ENCODE measurements at places on chromosomes 7 and 10.

- no peak for DNase-seq
Measured at GRCh38 chr10:49559476-49559875, 20.6 kb upstream of the ERCC6 start.

- peak; percentile 81 for DNase-seq
Measured at GRCh38 chr10:104445359-104445758, 91.7 kb downstream of the CFAP58 start.

- no peak for DNase-seq
Measured at GRCh38 chr10:37960591-37961137, 15.8 kb downstream of the ZNF25 start.

GRCh38 chr7:55179931-55180682 lies 161.3 kb downstream of the EGFR start:
- DNase-seq, result no peak

DNA sequence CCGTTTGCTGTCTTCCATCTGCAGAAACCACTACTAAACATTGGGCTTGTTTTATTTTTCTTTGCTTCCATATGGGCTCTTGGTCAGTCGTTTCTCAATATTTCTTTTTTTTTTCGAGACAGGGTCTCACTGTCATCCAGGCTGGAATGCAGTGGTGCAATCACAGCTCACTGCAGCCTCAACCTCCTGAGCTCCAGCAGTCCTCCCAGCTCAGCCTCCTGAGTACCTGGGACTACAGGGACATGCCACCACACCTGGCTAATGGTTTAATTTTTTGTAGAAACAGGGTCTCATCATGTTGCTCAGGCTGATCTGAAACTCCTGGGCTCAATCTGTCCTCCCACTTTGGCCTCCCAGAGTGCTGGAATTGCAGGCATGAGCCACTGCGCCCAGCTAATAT lies 163.1 kb downstream of the LYZL1 start:
- DNase-seq, result no peak

DNA sequence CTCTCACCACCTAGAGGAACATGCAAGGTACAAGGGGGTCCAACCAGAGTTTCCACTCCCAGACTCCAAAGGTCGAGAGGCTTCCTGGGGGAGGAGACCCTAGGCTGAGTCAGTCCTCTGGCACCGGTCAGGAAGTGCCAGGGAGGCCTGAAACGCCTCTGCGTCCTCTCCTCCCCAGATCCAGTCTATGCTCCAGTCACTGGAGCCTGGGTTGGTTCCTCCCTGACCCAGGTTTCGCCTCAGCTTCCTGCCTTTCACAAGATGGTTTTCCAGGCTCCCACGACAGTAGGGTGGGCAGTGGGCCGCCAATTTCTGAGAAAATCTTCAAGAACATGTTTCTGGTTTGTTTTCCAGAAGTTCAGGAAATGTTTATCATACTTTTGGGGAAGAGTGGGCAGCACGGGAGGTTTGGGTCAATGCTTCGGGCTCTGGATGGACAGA lies 30.0 kb downstream of the DUSP5 start:
- DNase-seq, result no peak

- DNase-seq, result no peak
Measured at GRCh38 chr7:32243687-32244290, 173.6 kb upstream of the PDE1C start.

- DNase-seq, result no peak
Measured at GRCh38 chr7:19351341-19352304, 206.4 kb upstream of the FERD3L start.

DNA sequence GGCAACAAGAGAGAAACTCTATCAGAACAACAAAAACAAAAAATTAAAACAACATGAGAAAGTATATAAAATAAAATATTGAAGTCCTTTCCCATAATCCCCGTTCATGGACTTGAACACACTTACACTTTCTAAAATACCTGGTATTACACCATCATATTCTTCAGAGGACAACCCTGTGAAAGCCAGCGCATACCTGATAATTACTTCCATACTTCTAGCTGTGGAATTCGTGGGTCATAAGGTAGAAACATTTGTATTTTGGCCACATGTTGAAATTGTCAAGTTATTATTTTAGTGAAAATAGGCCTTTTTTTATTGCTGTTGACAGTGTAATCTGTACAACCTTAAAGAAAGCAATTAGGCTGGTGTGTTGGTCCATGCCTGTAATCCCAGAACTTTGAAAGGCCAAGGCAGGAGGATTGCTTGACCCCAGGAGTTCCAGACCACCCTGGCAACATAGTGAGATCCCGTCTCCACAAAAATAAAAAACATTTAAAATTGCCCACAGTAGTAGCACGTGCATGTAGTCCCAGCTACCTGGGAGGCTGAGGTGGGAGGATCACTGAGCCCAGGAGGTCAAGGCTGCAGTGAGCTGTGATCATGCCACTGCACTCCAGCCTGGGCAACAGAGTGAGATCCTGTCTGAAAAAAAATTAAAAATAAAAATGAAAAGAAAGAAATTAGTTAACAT lies 5.1 kb upstream of the PCGF6 start:
- no peak for DNase-seq

GRCh38 chr7:101589976-101590662 lies 39.0 kb downstream of the MYL10 start:
- no peak for DNase-seq

DNA sequence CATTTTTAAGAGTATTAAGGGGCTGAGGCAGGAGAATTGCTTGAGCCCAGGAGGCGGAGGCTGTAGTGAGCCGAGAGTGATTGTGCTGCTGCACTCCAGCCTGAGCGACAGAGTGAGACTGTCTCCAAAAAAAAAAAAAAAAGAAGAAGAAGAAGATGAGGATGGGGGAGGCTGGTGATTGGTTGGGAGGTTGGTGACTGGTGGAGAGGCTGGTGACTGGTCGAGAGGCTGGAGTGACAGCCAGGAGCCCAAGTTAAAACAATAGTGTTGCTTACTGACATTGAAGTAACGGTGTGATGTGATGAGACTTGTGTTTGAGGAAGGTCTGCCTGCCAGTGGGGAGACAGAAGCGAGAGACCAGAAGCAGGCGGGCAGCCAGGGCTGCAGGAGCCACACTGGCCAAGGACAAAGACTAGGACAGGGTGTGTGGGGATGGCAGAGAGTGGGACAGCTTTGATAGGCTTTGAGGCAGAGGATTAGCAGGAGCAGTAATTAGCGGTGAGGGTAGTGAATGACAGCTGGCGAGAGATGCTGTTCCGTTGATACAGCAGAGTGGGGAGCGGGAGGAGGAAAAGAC lies 4.9 kb downstream of the SRRT start:
- DNase-seq, result no peak

DNA sequence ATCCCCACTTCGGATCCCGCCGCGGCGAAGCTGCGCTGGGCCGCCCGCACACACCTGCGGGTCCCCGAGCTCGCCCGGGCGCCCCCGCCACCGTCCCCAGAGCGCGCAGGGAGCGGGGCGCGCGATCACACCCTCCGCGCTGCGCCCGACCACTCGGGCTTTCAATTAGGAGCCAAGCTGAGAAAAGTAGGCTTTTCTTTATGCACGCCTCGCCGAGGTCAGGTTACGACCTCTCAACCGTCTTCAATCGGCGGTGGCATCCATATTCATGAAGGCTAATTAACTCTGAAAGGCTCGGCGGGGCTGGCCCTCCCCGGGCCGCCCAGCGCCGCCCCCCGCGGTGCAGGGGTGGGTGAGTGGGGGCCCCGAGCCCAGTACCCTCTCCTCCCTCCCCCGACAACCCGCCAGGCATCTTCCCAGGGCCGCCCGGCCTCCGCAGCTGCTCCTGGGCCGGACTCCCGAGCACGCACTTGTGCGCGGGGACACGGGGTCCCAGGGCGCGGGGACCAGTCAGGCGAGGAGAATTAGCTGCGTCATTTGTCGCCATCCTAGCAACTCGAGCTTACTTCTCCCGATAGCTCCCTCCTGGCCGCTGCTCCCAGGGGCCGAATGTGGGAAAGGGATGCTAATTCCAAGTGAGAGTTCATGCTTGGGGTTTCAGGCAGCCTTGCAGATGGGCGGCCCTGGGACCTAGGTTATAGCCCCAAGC lies 155.5 kb upstream of the LYZL2 start:
- DNase-seq, result peak; percentile 93

GRCh38 chr10:119655566-119656001 lies 4.4 kb downstream of the BAG3 start:
- peak; percentile 52 for DNase-seq

GRCh38 chr10:76122056-76122455 lies 690.6 kb downstream of the LRMDA start:
- DNase-seq, result no peak

DNA sequence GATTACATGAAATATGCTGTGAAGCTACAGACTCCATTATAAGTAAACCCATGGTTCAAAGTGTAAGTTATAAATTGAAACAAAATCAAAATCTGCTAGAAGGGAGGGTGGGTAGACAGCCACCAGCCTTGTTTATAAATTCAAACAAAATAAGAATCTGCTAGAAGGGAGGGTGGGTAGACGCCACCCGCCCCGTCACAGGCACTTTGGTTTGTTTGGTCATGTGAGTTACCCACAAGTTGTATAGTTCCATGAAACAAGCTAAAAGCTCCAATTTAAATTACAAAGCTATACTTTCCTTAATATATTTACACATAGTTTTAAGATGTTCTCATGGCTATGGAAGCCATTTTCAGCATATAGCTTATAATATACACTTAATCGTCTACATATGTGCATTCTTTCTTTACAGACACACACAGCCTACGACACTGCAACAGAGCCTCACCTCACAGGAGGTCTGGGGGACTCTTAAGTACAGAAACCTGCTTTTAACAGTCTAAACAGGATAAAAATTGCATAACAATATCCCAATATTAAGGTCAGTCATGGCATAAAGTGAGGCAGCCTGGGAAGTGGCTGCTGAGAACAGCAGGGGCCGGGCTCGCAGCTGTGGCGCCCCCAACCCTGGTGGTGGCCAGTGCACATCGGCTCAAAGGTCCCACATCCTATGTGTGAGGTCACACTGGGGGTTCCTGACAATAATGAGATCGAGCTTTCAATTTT lies 28.1 kb upstream of the NCAPG2 start:
- DNase-seq, result no peak

- no peak for DNase-seq
Measured at GRCh38 chr7:20980232-20980631, 193.5 kb upstream of the SP8 start.
